ENCODE measurements at places on chromosomes 5 and 9.

GRCh38 chr9:101376111-101376848 lies 8.5 kb downstream of the BAAT start:
- DNase-seq = no peak

DNA sequence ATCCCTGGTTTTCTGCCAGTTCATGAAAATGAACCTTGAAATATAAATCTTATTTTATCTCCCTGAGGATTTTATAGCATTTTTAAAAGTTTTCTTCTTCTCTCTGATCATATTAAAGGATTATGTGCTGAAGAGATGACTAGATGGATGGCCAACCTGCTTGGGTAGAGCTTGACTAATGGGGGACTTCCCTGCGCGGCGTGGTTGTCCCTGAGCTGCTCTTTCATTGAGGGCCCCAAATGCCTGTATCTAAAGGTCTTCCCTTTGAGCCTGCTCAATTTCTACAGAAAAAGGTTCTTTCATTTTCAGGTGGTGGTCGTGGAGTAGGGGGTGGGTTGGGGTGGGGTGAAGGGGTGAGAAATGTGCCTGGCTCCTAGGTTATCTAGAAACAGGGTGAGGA lies 20.5 kb upstream of the CDKN2AIPNL start:
- DNase-seq = no peak

GRCh38 chr9:26026423-26027100 lies 348.3 kb upstream of the TUSC1 start:
- no peak for DNase-seq

GRCh38 chr9:127277099-127277498 lies 12.5 kb downstream of the GARNL3 start:
- no peak for DNase-seq

DNA sequence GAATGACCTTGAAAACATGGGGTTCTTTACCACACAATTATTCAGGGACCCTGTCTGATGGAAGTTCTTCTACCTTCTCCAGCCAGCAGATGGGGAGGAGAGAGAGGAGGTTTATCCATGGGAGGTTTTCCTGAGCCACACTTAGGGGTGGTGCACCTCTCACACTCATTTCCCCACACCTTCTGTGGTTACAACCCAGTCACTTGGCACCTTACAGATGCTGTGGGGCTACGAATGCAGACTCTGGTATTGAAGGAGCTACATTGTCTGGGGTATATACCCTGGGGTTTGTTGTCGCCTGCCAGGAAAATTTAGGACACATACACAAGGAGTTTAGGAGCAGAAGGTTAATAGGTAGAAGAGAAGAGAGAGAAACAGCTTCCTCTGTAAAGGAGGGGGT lies 67.5 kb downstream of the F2RL2 start:
- no peak for DNase-seq

GRCh38 chr9:124941679-124942561 lies 1.0 kb upstream of the GOLGA1 start:
- no peak for DNase-seq

All from GM12864 (cell line).